Tibial nerve (tissue), 4 donors: ENCODE measurements at places on chromosomes 5 and 9. TPM values are rescaled to one million over a fixed set of nuclear protein-coding genes. Genes with fewer than 3 reads are reported as not detected.

FGFR4 gene
- 3.3 TPM for total RNA-seq

SAXO1 gene
- total RNA-seq = 0.39 TPM

DRD1 gene
- not detected for total RNA-seq

NUTM2F gene
- not detected for total RNA-seq

ARSI gene
- total RNA-seq = 17.0 TPM

BASP1 gene
- total RNA-seq = 54.6 TPM

GRCh38 chr9:113956901-113957300 lies 80.8 kb downstream of the ZNF618 start:
- no peak for DNase-seq

- DNase-seq = peak; percentile 19
Observed at GRCh38 chr5:178331491-178331996, 98.9 kb upstream of the PHYKPL start.
